ENCODE measurements at places on chromosomes 13 and 19. TPM values are rescaled to one million over a fixed set of nuclear protein-coding genes. Genes with fewer than 3 reads are reported as not detected.

SIGLEC10 gene
- not detected for total RNA-seq

PABPC3 gene
- total RNA-seq: 0.08 TPM

ZNF730 gene
- not detected for total RNA-seq

PEX11G gene
- 2.9 TPM for total RNA-seq

PRODH2 gene
- not detected for total RNA-seq

ZNF530 gene
- 4.1 TPM for total RNA-seq

Measured in smooth muscle cell of the coronary artery (primary cell).